NCI-H187 treated with DMSO at 0.1 percent for 48 hours (cell line): ENCODE measurements at places on chromosomes 2 and 18.

GRCh38 chr2:65193446-65193845 lies 34.2 kb upstream of the ACTR2 start:
- DNase-seq, result no peak

DNA sequence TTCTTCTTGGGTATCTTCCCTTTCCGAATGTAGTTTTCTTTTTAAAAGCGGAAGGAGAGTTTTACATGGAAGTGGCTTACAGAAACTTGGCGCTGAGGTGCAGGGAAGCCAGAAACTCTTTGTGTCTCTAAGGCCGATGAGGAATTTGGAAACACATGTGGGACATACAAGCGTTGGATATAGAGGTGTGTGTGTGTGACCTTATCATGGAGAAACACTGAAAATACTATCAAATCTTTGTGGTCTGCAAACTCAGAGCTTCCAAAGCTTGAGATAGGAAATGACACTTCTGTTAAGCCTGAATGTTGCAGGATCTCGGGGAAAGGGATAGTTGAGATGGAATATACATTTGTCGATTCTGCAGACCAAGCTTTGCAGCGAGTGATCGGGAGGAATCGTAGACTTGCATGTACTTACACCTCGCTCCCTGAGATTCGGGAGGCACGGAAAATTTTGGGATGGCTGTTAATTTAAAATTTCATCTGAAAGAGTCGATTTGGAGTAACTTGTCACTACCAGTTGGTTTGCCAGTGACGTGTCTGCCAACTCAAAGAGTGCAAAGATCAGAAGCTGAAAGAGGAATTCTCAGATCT lies 1.0 kb downstream of the NAB1 start:
- no peak for DNase-seq

GRCh38 chr2:20448246-20448976 lies 1.5 kb downstream of the RHOB start:
- no peak for DNase-seq

- no peak for DNase-seq
These were observed 279.6 kb downstream of the PARD3B start for GRCh38 chr2:204824751-204825453.

DNA sequence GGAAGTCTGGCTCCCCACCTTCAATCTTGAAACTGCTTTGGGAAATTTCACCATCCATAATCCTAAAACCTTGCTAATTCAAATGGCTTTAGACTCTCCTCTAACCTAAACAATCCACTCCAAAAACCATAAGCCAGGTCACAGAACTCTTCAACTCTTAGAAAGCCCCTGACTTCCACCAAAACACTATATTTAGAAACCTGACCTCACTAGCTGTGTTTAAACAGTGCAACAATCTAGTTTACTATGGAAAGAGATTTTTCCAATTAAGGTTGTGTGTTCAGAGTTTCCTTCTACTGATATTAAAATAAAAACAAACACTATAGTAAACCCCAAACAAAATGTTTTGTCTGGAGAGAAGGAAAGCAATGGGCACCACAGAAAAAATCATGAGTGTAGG lies 308.1 kb downstream of the OSR1 start:
- no peak for DNase-seq

DNA sequence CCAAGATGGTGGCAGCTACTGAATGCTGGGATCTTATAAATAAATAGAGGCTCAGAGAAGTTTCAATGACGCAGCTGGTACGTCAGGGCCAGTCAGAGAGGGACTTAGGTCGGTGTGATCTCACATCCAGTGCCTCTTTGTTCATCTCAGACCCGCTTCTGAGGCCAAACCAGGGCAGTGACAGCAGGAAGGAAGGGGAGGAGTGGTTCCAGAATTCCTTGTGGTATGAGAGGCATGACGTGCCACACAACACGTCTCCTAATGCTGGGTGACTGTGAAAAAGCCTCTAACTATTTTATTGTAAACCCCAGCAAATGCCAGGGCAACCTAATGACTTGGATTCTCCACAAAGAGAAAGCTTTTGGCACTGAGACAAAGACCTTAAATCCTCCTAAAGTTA lies 423.3 kb downstream of the LPIN1 start:
- DNase-seq, result no peak

- DNase-seq, result no peak
These were observed 40.3 kb downstream of the KCNS3 start for GRCh38 chr2:17918789-17919188.

DNA sequence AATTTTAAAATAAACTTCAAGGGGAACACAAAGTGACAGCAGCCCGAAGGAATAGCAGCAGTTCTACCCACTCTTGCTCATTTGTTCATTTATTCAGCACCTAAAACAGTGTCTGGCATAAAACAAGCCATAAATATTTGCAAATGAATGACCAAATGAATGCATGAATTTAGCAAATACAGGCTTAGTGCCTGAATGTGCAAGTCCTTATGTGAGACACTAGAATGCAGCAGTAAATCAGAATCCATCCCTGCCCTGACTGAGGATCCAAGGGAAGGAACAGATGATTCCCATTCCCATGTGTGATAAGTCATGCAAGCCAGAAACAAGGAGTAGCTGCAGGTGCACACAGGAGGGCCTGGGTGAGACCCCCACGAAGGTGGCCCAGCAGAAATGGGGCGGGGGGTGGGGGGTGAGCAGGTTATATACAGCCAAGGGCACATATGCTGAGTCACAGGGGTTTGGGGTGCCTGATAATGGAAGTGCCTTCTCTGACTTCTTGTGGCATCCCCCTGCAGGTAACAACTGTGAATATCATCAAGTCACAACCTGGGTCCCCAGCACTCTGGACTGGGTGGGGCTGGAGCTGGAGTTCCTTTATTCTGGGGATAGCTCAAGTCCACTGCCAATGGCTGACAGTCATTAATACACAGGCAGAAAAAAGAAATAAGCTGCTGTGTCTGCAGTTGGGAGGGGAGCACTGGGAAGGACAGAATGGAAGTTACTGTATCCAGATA lies 311.9 kb downstream of the TXNL1 start:
- no peak for DNase-seq

- DNase-seq, result no peak
These were observed 91.4 kb downstream of the MAPK4 start for GRCh38 chr18:50651334-50651733.

DNA sequence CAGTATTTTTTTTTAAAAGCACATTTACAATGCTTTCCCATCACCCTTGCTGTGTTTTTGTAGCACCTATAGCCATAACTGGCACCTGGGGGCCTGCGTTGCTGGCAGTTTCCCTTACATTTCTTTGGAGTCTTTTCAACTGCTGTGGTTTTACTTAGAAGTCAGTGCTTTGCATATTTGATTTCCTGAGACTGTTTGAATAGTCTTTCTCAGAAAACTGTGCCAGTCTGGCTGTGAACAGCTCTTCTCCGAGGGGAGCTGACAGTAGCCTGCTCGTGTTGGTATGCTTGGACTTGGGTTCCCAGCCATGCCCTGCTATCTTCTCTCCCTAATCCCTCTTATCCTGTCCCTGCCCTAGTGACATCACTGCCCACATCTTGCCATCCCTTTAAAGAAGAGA lies 81.5 kb downstream of the DPP4 start:
- DNase-seq, result no peak

- DNase-seq, result peak; percentile 20
These were observed 164.5 kb downstream of the LCLAT1 start for GRCh38 chr2:30611583-30611982.
